ENCODE measurements at places on chromosomes 1 and 21.

DNA sequence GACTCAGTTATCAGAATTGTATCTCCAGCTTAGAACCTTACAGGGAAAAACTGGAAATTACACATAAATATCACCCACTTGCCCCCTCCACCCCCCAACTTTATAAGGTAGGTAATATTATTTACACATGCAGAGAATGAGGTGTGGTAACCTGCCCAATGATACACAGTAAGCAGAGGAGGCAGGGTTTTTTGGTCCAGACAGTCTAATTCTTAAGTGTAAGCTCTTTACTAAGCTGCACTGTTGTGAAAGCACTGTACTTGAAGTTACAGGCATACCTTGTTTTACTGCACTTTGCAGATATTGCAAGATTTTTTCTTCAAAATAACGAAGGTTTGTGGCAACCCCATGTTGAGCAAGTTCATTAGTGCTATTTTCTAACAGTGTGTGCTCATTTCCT, 24.8 kb upstream of the MYOCOS start:
- no peak for DNase-seq

DNA sequence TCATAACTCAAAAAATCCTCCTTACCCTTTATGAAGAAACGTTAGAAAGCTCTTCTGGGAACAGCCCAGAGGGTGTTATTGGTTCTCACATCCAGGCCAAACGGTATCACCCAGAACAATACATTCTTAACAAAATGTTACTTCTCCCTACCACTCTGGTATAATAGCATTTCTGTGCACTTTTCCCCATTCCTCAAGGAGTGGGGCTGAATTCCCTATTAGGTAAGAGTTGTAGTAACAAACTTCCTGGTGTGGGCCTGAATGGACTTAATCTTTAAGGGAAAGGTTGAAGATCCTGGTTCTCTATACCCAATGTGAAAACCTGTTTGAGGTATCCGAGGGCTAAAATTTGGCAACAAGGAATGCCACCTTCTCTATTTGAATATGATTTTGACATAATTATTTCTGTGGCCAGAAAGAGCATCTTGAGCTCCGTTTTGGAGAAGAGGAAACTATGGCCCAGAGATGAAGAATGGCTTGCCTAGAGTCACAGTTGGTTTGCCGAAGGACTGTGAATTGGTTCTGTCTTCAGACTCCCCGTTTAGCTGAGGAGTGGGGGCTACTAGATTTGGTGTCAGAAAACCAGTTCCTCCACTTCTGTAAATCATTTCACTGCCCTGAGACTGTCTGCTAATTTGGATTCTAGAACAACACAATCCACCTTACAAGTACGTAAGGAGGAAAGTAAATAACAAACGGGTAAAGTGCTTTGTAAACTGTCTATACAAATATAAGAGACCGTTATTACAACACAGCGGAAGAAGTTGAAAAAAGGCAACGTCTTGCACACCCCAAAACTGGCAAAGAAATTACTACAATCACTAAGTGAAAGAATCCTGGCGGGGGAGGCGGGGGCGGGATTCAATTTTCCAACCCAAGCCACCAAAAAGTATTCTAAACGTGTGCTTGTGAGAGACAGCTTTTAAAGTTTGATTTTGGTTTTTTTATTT, 2.3 kb downstream of the ANP32E start:
- DNase-seq: no peak

DNA sequence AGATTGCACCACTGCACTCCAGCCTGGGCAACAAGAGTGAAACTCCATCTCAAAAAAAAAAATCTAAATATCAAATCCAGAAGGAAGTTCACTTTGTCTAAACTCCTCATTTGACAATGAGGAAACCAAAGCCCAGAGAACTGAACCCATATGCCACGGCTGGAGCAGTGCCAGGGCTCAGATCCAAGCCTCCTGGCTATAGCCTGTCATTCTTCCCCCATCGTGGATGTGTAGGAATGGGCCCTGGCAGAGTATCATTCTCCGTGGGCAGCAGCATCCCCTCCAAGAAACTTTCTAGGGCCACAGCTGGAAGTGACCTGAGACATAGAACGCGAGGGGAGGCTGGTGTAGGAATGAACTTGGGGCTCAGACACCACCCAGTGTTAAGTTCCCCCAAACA, 47.2 kb downstream of the CAPN9 start:
- no peak for DNase-seq

GRCh38 chr1:157124855-157125254, 13.3 kb downstream of the ETV3 start:
- DNase-seq: no peak

GRCh38 chr21:40422896-40423635, 423.9 kb downstream of the DSCAM start:
- no peak for DNase-seq

- DNase-seq: no peak
Measured at GRCh38 chr1:79131626-79132025, 125.1 kb upstream of the ADGRL4 start.

- no peak for DNase-seq
Measured at GRCh38 chr1:228687587-228687986, 47.7 kb upstream of the RHOU start.

DNA sequence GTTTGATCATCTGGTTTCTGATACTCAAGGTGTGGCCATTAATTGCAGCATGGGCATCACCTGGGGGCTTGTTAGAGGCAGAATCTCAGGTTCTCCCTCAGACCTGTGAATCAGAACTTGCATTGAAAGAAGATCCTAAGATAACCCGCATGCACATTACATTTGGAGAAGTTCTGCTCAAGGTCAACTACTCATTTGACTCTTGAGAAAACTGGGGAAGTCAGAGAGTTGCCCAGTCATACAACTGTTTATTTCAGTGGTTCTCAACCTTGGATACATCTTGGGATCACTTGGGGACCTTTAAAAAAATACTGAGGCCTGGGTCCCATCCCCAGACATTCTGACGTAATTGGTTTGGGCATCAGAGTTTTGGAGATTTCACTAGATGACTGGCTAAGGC, 30.5 kb downstream of the CAMTA1 start:
- no peak for DNase-seq

- no peak for DNase-seq
Measured at GRCh38 chr1:89464008-89464407, 60.6 kb upstream of the LRRC8B start.

GRCh38 chr21:37208056-37208721, 58.9 kb downstream of the VPS26C start:
- DNase-seq: no peak
